ENCODE measurements at places on chromosomes 13 and 19.

GRCh38 chr13:67421475-67421874, 191.3 kb upstream of the PCDH9 start:
- no peak for DNase-seq

DNA sequence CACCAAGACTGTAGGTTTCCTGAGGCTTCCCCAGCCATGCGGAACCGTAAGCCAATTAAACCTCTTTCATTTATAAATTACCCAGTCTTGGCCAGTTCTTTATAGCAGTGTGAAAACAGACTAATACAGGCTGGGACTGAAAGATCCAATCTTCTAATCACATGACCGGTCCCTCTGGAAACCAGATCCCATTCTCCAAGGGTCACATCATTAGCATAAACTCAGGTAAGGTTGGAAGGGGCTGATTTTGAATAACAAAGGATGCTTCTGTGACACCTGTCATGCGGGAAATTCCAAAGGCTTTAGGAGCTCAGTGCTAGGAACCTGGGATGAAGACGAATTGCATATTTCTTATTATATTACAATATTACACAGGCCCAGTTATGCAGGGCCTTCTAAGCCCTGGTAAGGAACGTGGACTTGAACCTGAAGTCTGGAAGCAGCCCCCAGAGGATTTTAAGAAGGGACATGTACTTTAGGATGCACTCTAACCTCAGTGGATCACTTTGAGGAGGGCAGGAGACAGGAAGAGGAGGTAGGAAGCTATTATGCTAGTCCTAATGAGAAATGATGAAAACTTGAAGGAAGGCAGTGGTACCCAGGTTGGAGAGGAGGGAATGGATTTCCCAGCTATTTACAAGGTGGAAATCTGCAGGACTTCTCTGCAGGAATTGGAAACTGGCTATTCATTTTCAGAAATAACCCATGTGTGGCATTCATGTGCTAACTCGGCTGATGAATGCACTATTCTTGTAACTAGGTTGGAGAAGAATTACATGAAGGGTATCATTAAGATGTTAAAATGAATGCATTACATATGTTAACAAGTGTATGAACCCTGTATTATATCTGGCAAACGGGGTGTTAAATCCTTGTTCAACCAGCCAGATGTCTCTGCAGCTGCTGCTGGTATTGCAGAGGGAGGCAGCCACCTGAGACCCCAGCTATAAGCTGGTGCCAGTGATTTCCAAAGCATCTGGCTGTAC, 19.3 kb downstream of the TNFSF11 start:
- no peak for DNase-seq

DNA sequence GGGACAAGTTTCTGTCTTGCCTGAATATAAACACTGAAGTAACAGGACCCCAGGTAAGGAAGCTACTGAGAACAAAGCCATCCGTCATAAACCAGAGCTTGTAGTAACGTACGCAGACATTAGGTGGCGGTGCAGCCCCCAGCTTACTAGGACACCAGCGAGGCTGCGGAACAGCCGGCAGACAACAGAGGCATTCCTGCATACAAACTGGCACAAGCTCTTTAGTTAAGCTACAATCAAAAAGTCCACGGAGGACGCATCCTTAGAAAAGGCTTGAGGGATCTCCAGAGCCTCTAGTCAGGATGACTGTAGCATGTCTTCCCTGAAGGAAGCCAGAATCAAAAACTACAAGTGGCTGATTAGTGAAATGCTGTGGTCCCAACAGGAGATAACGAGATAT, 26.2 kb downstream of the ZNF160 start:
- no peak for DNase-seq

DNA sequence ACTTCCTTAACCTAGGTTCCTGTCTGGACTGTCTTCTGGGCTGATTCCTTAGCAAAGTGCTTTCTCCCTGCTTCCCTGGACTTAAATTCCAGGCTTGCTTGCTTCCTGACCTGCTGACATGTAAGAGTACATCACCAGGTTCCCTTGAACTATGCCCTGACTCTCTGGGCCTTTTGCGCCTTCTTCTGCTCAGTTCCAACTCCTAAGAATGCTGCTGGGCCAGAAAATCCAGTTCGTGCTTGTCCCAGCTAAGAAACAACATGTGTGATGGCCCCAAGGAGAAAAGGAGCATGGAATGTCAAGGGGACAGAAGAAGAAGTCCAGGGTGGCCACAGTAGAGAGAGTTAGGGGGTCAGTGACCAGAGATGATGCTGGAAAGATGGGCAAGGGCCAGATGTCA, 42.6 kb upstream of the MBNL2 start:
- no peak for DNase-seq

- no peak for DNase-seq
Observed at GRCh38 chr13:38518328-38518727, 168.5 kb upstream of the FREM2 start.

- no peak for DNase-seq
Observed at GRCh38 chr13:68428292-68428691, 1198.2 kb upstream of the PCDH9 start.

DNA sequence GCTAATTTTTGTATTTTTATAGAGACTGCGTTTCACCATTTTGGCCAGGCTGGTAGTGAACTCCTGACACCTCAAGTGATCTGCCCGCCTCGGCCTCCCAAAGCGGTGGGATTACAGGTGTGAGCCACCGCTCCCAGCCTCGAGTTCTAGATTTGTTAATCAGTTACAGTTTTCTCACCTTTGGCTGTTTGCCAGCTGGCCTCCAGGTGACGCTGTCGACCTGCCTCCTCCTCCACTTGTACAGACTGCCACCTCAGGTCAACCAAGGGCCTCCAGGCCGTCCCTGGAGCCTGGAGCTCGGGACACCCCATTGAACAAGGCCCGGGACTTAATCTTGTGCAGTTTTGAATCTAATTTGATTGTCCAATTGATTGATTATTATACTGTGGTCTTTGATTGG, 45.5 kb downstream of the IER2 start:
- peak; percentile 67 for DNase-seq

- DNase-seq = no peak
Observed at GRCh38 chr19:2331601-2332246, 3.2 kb downstream of the SPPL2B start.

DNA sequence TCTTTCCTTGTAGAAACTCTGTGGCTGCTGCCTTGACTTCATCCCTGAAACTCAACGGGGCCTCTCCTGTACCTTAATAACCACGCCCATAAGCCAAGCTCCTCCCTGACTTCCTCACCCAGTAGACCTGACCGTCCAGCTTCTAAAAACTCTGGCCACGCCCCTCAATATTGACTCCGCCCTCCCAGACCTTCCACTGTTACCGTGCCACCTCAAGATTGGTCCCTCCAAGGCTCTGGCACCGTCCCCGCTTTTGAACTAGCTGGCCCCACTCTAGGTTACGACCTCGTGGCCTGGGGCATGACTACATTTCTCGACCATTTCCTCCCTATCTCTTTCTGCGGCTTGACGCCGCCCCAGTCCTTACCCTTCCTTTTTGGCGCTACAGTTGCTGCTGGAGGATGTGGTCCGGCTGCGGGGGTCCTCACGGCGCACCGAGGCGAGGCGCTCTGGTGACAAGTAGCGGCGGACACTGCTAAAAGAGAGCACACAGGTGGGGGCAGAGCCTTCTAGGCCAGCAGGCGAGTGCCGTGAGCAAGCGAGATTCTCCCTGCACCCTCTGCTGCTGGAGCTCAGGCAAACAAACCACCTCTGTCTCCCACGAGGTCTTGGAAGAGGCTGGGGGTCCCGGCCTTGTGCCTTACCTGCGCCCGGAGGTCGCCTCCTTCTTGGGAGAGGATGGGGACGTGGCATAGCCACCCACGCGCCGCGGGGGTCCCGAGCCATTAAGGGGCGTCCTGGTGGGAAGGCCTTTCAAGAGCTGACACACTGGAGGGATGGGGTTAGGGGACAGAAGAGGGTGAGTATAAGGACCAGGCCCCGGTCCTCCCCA, 2.3 kb upstream of the EML2 start:
- DNase-seq = peak; percentile 83

DNA sequence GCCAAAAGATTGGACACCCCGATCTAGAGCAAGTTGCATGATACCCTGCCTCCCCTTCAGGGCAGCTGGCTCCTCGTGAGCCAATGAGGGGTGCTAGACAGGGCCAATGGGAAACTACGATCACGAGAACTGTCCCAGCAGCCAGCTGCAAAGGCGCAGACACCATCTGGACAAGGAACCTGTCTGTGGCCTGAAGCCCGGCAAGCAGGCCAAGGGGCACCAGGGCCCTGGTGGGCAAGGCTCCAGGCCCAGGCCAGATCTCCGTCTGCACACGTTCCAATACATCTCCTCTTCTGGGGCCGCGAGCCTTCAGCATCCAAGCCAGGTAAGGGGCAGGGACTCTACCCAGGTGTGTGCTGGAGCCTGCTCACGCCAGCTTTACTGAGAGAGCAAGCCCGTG, 20.2 kb downstream of the MED26 start:
- DNase-seq = no peak

- no peak for DNase-seq
Observed at GRCh38 chr13:27293873-27294515, 23.4 kb downstream of the RASL11A start.

DNA sequence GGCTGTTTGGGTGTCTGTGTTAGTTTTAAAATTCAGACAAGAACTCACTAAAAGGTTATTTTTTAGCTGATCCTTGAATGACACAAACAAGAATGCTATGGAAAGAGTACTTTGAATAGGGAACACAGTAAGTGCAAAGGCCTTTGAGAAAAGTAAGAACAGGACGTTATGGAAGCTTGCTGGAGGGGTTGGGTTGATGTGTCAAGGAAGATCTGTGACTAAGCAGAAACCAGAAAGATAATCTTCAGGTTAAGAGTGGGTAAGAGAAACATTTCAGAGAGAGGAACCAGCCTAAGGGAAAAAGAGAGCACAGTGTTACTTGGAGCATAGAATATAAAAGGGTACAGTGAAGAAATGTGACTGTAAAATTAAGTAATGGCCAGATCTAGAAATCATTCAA, 41.2 kb upstream of the TRPC4 start:
- DNase-seq = no peak

DNA sequence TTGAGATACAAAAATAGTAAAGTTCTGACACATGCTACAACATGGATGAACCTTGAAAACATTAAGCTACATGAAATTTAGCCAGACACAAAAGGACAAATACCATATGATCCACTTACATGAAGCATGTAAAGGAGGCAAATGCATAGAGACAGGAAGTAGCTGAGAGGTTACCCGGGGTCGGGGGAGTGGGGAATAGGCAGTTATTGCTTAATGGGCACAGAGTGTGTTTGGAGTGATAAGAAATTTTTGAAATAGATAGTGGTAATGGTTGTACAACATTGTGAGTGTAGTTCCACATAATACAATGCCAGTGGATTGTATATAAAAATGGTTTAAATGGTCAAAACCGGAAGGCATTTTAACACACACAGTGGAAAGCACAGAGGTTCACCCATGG, 4.3 kb downstream of the N4BP2L1 start:
- no peak for DNase-seq

DNA sequence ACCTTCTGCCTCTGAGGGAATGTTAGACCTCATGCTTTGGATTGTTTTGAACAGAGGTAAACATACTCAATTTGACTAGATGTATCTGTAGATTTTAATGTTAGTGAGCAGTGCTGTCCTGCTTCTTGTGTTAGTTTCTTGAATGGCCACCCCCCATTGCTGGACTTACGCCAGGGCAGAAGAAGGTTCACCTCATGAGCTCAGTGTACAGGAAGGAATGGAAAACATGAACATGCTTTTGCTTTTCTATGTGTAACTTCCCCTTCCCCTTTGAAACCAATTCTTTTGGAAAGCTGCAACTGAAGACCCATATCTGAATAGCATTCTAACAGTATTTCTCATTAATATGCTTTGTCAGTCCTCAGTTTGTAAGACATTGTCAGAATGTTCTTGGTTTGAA, 32.3 kb downstream of the WASF3 start:
- DNase-seq = no peak

DNA sequence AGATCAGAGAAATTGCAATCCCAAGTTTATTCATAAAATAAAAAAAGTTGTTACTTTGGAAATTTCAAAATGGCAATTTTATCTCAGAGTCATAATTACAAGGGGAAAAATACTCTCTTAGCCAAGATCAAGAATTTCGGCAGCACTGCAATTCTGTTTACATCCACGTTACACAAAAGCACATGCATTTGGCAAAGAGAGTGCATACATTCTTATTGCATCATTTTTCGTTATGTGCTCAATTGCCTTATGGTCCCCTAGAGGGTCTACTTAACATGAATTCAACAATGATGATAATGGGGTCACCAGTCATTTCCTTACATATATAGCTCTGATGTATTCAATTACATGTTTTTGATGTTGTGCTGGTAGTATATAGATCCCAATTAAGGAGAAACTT, 498.0 kb downstream of the DIAPH3 start:
- no peak for DNase-seq

GRCh38 chr19:15438577-15438976, 11.2 kb downstream of the WIZ start:
- DNase-seq = no peak
